Fibroblast of skin of scalp (primary cell): ENCODE measurements at places on chromosomes 5 and 9.

GRCh38 chr5:145408048-145408341, 427.1 kb downstream of the PRELID2 start:
- no peak for DNase-seq

- DNase-seq: no peak
Measured at GRCh38 chr9:33022303-33022702, 2.8 kb upstream of the DNAJA1 start.

- no peak for DNase-seq
Measured at GRCh38 chr9:31912636-31913035, 471.8 kb upstream of the ACO1 start.

DNA sequence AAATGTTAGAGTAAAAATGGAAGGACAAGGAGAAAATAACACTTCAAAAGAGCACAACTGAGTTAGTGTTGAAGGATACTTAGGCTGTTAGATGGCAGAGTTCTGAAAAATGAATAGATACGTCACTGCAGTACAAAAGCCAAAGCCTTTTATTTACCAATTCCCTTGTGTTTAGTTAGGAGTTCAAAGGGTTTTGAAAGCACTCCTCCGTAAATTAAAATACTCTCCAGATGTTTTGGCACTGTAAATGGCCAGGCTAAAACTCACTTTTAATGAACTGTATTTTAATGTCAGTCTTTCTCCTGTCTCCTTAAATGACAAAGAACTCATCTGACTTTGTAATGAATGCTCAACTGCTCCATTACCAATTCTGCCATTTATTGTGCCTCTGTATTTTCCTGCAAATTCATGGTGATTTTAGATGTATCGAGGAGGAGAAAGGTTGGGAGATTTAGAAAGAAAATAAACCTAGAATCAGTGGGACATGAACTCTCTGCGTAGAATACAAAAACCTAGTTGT, 1727.2 kb downstream of the MAT2B start:
- no peak for DNase-seq

- DNase-seq: peak; percentile 20
Measured at GRCh38 chr5:59317023-59317773, 576.3 kb downstream of the PDE4D start.

DNA sequence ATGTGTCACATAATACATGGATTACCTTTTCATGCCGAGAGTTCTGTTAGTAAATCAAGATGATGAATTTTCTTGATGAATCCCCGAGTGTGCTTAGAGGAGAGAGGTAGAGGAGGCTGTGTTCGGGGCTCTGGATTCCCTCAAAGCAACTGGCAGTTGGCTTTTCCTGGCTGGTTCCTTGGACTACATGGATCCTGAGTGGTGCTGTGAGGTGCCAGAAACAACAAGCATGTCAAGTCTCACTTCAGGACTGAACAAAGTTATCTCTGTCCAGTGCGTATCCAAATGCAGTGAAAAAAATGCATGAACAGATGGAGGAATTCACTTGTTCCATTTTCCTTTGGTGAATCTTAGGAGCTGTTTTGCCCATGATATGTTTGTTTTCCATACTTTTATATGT, 231.7 kb downstream of the FBXL7 start:
- DNase-seq: no peak

DNA sequence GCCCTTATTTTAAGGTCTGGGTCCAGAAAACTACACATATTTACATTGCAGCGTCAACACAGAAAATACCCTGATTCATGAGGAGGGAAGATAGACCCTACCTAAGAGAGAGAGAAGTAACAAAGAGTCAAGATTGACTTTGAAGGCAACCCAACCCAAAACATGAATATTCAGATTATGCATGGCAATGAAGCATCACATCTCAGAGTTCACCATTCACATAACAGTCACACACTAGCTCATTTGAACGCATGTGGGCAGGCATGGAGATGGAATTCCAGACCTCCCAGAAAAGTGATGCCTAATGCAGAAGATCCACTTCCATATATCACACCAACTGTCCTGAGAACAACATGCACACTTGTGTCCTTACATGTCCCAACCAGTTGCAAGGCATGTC, 190.1 kb upstream of the ITGA1 start:
- DNase-seq: no peak

GRCh38 chr5:127206320-127207113, 84.1 kb upstream of the MEGF10 start:
- DNase-seq: peak; percentile 90

- peak; percentile 79 for DNase-seq
Measured at GRCh38 chr9:120931231-120932085, 4.9 kb upstream of the TRAF1 start.

- DNase-seq: no peak
Measured at GRCh38 chr5:163342306-163342705, 95.1 kb upstream of the CCNG1 start.

DNA sequence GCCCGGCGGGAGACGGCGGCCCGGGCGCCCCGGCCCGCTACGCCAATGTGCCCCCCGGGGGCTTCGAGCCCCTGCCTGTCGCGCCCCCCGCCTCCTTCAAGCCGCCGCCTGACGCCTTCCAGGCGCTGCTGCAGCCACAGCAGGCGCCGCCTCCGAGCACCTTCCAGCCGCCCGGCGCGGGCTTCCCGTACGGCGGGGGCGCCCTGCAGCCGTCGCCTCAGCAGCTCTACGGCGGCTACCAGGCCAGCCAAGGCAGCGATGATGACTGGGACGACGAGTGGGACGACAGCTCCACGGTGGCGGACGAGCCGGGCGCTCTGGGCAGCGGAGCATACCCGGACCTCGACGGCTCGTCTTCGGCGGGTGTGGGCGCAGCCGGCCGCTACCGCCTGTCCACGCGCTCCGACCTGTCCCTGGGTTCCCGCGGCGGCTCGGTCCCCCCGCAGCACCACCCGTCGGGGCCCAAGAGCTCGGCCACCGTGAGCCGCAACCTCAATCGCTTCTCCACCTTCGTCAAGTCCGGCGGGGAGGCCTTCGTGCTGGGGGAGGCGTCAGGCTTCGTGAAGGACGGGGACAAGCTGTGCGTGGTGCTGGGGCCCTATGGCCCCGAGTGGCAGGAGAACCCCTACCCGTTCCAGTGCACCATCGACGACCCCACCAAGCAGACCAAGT, 723 bp downstream of the SNX18 start:
- peak; percentile 58 for DNase-seq

DNA sequence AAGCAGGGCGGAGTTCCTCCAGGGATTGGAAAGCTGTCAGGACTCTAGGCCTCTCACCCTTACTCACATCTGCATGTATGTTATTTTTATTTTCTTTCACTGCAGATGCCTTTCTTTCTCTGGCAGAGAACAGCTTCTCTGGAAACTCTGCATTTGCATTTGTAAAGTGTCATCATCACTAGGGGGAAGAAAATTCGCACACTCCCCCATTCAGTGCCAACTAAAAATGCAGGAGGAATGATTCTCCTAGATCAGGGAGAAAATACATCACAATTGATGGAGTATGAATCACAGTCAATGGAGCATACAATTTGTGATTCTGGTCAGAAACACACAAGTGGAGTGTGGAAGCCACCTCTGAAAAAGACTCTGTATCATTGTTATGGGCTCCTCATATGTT, 351.4 kb upstream of the FTMT start:
- DNase-seq: no peak

- no peak for DNase-seq
Measured at GRCh38 chr5:169606279-169606678, 22.7 kb downstream of the SPDL1 start.

GRCh38 chr5:15515229-15515628, 15.2 kb downstream of the FBXL7 start:
- no peak for DNase-seq

GRCh38 chr5:142235050-142235797, 89.6 kb downstream of the SPRY4 start:
- peak; percentile 35 for DNase-seq

DNA sequence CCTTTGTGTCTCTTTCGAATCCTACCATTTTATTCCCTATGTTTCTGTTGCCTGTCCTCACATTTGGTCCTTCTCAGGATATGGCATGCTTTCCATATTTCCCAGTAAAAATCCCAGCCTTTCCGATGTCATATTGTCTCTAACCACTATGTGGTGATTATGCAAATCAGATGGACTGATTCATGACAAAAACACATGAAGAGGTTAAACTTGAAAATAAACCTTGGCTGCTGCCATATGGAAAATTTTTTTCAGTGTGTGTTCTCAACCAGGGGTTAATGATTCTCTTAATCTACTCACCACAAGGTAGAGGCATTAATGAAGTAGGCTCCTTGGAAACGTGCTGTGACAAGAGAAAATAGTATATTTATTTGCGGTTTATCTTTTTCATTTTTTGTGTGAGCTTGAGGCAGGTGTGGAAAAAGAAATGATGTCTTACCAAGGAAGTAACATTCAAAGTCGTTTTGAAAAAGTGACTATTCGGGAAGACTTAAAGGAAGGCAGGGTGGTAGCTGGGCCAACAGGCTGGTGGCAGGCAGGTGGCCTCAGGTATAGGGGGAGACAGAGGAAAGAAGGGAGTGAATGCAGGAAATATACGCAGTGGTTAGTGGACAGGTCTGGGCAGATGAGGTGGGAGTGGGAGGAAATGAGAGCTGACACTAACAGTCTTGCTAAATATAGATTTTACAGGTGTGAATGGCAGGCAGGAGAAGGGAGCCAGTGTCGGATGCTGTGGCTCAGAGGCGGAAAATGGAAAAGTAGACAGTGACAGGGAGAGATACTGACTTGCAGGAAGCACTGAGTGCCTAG, 46.2 kb downstream of the DMRT2 start:
- no peak for DNase-seq

GRCh38 chr5:43560128-43560527, 3.3 kb upstream of the PAIP1 start:
- peak; percentile 84 for DNase-seq

GRCh38 chr5:168827636-168828035, 248.5 kb upstream of the PANK3 start:
- DNase-seq: no peak

DNA sequence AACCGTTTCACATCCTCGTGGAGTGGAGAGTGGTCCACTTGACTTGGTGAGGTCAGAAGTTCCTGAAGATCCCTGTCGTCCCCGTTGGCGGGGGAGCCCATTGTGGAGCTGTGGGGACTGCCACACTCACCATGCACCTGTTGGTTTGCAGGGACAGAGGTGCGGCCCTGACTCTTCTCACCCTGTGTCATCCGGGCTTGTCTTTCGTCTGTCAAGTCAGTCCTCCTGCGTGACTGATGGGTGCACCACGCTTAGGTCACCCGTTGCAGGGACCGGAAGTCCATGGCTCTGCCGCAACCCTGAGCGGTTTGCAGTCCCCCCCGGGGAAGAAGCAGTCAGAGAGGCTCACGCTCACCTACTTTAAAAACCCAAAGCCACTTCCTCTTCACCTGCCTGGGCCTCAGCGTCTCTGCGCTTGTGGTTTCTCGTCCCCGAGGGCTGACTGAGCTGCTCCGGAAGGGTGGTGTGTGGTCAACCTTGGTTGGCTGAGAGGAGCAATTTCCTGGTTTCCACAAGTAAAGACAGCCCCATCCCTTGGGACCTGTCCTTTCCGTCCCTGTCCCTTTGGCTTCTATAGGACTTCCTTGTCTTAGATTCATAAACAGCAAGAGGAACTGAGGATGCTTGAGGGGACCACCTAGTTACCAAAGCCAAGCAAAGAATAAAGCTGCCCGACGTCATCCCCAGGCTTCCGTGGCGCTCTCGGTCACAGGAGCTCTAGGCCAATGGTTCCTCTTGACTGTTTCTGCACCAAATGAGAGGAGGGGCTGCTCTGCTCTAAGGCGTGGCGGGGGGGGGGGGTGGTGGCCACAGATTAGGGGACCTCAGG, 53.2 kb downstream of the USP20 start:
- no peak for DNase-seq

DNA sequence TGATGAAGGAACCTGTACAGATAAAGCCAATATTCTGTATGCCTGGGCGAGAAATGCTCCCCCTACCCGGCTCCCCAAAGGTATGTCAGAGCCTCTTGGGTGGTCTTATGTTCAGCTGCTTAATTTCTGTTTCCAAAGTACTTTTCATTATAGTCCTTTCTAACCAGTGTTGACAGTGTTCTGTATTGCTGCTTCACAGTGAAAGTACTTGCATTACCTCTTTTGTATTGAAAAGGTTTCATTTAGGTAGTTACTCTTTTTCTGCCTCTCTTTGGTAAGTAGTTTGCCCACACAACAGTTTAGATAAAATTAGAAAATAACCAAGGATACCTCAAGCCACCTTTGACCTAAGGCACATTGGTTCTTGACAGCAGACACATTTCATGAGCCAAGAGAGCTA, 169.9 kb downstream of the PAM start:
- no peak for DNase-seq

DNA sequence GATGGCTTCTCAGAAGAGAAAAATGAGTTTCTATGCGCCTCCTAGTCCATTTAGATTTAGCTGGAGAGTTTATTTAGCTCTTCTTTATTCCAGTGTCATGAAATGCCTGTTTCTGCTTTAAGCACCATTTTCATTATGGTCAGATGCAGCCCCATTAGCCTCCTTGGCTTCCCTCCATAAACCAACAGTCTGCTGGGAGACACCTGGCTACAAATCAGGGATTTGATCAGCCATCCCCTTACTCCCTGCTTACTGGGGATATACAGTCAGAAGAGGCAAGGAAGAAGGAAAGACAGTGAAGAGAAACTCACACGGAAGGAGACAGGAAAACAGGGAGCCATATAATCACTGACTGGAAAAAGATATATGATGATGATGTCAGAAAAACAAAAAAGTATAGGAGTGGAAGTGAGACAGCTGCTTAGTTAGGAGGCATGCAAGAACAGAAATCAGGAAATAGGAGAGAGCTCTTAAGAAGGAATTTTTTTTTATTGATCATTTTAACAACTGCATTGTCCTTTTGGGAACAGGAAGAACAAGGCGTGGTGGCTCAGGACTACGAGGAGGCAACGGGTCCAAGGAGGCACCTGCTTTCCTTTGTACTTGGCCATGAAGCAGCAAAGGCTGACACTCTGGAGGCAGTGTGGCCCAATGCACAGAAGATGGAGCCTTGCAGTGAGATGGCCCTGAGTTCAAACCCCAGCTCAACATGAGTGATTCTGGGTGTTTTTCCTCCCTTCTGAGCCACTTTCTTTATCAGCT, 56.1 kb downstream of the MED27 start:
- DNase-seq: no peak

GRCh38 chr5:172055421-172055820, 49.0 kb upstream of the FBXW11 start:
- DNase-seq: no peak

DNA sequence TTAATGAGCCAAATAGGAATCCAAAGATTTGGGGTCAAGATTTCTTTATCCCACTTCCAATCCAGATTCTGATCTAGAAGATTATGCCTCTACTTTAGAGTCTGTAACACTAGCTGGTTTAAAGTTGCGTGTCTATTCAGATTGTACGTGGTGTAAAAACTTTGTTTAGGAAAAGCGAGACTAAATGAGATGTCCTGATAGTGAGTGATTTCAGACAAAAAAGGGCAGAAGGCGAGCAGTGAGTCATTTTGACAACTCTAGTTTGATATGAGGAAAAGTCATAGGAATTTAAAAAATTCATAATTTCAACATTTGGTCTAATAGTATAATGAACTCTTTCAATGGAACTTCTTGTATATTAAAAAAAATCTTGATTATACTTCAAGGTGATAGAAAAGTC, 119.6 kb upstream of the KLF9 start:
- peak; percentile 65 for DNase-seq
